OCI-M1 (cell line): ENCODE measurements at places on chromosomes 5 and 9.

GRCh38 chr9:73160868-73161267, 9.2 kb downstream of the ANXA1 start:
- no peak for DNase-seq

- DNase-seq = no peak
Measured at GRCh38 chr9:21812415-21812814, 10.0 kb downstream of the MTAP start.

GRCh38 chr5:83340511-83340918, 131.0 kb upstream of the VCAN start:
- peak; percentile 41 for DNase-seq

DNA sequence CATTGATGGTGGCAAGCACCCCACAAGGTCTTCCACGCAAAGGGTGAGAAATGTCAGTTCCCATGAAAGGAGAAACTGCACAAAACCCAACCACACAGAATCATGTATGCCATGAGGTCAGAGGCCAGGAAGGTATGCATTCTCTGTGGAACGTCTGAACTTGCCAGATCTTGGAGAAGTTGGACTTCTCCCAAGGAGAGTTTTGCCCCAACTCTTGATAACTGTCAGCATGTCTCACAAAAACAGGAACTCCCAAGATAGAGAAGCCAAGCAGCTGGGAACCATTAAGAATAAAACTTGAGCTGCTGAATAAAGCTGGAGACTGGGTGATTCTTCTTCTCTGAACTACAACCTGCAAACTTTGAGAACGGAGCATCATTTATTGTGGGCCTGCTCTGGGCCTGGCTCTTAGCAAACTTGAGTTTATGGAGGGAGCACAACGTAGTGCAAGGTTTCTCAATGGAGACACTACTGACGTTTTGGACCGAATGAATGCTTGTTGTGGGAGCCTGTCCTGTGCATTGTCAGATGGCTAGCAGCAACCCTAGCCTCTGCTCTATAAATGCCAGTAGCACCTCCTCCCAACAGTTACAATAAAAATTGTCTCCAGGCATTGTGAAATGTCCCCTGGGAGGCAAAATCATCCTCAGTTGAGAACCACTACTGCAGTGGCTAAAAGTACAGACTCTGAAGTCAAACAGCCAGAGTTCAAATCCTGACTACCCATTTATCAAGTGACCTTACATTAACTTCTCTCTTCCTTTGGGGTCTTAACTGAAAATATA, 193.5 kb downstream of the ACTL7B start:
- no peak for DNase-seq

- peak; percentile 32 for DNase-seq
Measured at GRCh38 chr9:86351880-86352279, 2.3 kb downstream of the TUT7 start.

DNA sequence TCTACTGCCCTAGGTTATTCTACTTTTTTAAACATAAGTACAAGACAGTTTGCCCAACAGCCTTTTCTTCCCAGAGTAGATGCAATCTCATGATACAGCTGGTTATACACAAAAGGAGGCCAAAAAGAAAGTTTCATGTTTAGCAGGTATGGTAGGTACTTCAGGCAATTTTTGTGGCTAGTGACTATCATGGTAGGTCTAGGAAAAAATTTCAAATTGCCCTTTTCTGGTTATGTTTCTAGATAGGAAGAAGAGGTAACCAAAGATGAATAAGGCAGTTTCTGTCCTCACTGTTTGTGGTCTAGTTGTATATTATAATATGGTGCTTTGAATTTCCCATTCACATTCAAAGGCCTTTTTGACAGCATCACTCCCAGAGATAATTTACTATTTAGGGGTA, 19.7 kb downstream of the MEGF9 start:
- no peak for DNase-seq

DNA sequence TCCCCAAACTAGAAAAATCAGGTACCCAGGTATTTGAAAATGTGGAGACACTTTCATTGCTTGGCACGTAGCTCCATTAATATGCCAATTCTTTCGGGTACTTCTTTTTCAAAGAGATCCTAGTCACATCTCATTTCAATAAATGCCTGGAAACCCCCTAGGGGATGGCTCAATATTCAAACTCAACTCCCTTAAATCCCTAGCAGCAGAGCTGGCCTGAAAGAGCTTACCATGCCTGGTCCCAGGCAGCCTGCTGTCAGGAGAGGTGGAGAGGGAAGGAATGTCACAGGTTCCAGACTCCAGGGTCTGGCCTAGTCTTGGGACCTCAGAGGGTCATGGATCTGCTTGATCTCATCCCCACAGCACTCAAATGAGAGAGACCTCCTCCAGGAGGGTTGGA, 187.1 kb downstream of the SPOCK1 start:
- no peak for DNase-seq

GRCh38 chr9:99607842-99608448, 213.7 kb upstream of the NR4A3 start:
- no peak for DNase-seq
